ENCODE measurements at places on chromosomes 12 and 14.

GRCh38 chr12:59678759-59679411, 83.1 kb downstream of the SLC16A7 start:
- no peak for DNase-seq

- DNase-seq, result no peak
Measured at GRCh38 chr14:84006643-84007155, 1523.2 kb upstream of the FLRT2 start.

DNA sequence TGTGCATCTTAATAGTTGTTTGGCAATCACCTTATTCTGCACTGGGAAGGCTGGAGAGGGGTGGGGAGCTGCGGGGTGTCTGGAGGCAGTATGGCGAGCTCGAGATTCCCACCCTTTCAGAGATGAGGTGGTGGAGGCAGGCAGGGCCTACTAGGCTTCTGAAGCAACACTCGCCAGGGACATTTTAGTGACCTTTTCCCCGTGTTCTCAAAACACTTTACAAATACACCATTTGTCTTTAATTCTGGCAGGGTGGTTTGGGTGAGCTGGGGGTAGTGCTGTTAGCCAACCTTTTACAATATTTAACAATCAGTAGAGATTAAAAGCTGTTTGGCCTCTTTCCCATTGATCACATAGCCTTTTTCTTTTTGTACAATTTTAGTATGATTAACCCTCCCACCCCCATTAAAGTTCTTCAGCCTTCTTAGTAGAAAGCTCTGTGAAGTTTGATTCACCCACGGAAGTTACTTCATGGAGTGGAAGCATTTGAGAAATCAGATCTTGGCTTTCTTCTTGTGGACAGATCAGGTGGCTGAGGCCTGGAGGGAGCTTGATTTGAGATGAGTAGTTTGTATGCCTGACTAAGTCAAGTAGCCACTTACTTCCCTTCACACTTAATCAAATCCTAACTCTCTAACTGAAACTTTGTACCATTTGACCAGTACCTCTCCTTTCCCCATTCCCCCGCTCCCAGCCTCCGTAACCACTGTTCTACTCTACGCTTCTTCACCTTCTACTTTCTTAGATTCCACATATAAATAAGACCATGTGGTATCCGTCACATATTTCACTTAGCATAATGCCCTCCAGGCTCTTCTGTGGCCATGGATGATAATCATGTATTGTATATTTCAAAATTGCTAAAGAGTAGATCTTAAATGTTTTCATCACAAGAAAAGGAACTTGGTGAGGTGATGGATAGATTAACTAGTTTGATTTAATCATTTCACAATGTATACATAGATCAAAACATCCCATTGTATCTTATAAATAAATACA, 41.0 kb downstream of the TRAF3 start:
- DNase-seq, result no peak

- no peak for DNase-seq
Measured at GRCh38 chr12:132540436-132540835, 50.5 kb downstream of the FBRSL1 start.

DNA sequence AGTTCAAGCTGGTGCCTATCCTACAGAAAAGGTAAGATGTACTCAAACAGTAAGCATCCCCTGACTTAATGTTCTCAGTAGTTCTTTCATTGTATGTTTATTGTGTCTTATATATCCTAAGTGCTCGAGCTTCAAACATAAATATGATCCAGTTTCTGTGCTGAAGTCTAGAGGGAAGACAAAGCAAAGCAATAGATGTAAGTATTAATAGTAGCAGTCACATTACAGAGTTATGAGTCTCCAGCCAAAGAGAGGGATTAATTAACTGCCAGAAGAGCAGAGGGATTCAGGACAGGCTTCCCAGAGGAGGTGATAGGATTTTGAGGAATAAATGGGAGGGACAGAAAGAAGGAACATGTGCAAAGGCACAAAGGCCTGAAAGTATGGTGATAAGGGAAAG, 1.4 kb downstream of the NGDN start:
- no peak for DNase-seq

GRCh38 chr14:82403987-82404386, 870.3 kb upstream of the SEL1L start:
- DNase-seq, result no peak

DNA sequence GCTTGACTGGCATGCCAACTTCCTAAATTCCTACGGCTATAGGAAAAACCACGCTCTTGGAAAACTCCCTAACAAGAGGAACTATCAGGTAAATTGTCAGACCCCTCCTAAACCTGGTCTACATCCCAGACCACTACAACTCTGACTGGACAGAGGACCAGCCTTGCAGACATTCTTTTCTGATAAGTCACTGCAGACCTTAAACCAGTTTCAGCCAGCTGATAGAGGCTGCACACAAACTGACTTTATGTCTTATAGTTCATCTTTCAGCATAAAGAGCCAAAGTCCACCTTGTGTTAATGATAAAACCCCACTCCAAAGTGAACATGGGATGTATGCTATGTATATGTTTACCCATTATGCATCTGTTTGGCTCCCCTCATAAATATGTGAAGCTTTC, 166.6 kb downstream of the KTN1 start:
- no peak for DNase-seq

DNA sequence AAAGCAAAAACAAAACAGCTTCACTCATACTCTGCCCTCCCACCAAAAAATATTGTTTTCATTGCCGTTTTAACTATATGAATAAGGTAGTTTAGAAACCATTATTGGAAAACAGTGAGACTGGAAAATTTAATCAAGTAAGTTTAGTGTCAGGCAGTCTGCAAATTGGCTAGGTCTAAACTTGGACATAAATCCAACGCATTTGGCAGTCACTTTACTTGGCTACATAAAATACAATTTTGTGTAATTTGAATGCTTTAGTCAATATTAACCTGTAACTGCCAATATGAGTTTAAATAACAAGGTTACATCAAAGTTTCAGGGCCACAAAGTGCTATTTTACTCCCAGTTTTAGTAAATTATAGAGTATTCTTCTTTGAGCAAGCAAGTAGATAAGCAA, 202.3 kb upstream of the SLC38A2 start:
- DNase-seq, result no peak

DNA sequence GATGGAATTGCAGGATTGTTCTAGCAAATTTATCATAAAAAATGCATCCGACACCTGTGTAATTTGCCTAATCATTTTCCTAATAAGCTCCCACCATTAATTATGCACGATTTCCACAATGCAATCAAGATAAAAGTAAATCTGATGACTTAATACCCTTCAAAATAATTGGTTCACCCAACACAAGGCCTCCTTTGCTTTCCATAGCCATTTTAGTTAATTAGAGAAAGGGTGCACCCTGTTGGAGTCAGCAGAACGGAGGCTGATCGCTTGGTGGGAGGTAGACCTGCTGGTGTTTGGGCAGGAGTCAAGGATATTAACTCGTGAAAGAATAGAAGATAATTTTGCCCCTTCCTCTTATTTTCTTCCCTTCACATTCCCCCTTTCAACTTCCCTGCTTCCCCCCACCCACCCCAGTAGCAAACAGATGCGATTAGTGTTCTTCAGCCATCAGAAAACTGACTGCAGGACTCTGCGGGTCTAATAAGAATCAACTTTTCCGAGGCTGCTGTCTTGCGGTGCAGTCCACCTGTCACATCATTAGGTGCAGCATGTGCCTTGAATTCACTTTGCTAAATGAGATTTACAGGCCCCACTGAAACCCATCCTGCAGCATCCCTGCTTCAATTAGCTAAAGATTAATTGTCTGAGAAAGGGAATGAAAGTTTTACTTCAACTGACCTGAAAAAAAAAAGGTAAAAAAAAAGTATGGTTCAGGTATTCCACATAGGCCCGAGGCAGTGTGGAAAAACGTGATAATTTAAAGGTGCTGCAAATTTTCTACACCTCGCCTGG, 553.7 kb upstream of the LMO3 start:
- no peak for DNase-seq

DNA sequence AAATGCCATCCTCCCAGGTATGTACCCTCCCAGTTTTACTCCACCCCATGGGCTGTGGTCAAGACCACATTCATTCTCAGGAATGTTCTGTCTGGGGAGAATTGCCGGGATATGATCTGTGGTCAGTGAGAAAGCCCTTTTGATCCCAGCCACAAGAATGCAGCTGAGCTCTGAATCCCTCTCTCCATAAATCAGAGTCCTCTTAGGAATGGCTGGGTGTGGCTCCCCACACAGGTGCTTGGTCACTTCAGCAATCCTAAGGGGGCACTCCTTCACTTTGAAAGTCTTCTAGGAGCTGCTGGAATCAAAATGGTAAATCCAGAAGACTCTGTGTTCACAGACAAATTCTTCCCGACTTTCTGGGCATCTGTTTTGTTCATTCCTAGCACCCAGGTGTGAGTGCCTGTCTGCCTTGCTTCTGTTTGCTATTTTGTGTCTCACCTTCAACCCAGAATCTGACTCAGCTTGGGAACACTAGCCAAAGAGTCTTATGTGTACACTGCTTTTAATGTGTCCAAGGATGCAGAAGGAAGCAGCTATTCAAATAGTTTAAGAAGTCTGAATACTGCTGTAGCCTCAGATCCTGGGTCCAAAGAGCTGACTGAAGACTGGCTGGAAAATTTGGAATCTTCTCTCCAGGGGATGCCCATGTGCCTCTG, 144.6 kb upstream of the CDKN3 start:
- peak; percentile 25 for DNase-seq

DNA sequence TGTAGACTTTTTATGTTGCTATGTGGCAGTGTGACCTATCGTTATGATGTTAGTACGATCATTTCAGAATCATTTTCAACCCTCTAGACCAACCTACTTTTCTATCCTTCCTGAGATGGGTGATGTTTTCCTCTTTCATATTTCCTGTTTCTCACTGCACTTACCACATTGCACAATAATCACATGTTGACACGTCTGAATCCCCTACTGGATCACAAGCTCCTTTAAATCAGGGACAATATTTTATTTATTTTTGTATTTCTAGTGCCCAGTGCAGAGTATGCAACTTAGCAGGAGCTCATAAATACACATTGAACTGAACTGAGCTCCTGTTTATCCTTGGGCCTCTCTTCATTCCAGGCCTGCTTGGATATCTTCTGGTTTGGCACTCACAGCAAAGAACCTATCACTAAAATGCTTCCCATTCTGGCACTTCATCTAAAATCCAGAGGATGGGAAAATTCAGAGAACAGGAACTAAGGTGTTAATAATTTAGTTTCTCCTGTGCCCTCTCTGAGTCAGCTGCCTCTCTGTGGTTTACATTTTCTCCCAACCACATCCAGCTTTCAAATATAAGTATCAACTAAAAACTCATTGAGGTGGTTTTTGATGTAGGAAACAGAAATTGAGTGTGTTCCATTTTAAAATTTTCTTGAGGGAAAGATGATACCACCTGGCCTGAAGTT, 69.4 kb upstream of the DYRK2 start:
- no peak for DNase-seq

- DNase-seq, result no peak
Measured at GRCh38 chr12:25904442-25904841, 54.0 kb upstream of the RASSF8 start.

DNA sequence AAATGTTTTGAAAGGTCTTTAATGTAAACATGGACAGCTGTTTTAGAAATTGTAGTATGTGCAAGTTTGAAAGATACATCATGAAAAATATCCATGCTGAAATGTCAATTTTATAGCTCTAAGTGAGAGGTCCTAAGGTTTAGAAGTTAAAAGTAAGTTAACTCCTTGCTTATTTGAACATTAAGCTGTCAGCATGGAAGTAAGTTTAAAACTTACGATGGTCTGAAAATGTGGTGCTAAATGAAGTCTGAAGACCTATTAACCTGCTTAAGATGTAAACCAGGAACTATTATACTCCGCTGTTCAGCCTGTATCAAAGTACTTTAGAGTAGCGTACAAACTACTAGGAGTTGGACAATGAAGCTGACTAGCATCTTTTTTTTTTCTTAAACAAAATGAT, 1082.4 kb downstream of the TMTC2 start:
- no peak for DNase-seq

- DNase-seq, result no peak
Measured at GRCh38 chr12:53899230-53899629, 39.4 kb upstream of the HOXC13 start.

DNA sequence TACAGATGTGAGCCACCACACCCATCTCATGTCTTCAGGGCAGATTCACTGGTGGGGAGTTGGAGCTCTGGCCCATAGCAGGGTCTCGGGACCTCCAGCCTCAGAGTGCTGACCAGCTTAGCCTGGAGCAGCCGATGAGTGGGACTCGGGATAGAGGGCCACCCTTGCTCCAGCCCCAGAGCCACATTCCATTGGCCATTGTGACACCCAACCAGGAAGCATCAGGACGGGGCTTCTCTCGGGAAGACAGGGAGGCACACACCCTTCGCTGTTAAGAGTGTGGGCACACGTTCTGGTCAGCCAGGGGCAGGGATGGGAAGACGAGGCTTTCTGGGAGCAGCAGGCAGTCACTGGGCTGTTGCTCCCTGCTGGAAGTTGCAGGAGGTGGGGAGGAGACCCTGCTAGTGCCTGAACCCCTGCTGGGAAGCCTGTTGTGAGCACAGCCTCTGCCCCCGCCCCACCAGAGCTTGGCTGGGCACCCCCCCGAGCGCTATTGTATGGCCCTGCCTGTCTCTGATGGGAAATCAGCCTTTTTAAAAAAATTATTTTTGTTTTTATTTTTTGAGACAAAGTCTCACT, 1.6 kb downstream of the ADGRD1 start:
- no peak for DNase-seq

DNA sequence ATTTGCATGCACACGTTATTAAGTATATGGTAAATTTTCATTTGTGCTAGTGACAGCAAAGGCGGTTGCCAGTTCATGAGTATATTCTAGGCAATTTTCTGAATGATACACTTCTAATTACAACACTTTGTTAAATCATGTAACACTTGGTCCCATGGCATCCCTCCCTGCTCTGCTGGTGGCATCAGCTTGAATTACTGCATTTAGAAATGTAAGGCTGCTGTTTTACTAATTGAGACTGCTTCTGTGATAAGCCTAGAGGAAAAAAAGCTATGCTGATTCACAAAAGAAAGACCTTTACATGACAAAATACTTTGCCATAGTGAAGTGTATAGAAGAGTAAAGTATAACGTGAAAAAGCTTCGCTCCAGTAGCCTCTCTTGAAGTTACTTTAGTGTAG, 636.1 kb downstream of the KCNH5 start:
- no peak for DNase-seq

DNA sequence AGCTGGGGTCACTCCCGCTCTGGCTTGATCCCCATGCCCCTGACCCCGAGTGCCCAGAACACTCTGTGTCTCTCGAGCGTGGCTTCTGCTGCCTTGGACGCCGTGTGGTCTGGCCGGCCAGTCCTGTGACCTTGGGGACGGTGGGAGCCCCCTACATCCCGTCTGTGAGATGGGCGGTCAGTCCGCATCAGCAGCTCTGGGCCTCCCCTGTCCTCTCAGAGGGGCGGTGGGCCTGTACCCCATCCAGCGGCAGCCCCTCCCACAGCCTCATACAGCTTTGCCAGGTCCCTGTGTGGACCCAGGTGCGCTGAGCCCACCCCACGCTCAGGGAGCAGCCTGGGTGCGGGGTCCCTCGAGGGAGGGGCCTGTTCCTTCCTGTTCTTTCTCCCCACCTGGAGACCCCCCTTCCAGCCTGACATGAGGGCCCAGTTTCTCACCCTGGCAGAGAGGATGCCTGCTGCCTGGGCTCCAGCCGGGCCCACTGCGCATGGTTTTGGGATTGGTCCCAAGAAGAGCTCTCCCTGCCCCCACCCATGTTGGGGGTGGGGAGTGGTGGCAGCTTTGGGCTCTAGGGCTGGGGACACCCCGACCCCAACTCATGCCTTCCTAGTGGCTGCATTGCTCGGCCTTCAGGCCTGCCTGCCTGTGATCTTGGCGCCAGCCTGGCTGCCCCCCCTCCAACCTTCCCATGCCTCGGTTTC, 1.5 kb downstream of the MTA1 start:
- DNase-seq, result no peak
